NCI-H2171 (cell line): ENCODE measurements at places on chromosomes 1 and 21.

DNA sequence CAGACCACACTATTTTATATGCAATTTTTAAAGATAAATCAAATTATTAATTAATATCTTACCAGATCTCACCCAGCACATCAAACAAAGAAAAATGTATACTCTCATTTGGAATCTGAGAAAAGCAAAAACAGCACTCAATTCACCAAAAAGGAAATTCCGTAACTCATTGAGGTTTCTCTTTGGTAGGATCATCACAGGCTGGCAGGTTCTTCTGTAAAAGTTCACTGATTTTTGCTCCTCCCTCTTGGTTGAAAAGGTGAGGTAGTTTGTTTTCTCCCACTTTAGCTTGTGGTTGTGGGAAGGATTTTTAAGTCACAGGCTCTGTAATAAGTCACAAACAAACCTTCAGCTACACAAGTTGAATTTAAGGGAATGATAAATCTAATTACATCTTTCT lies at the start of gene LIPI:
LIPI (minus strand) TSS at position 218 of the 400 bp plus-strand sequence; CDS start at position 108, 110 bp downstream.
- no peak for DNase-seq

GRCh38 chr1:16119504-16119903 lies 36.4 kb downstream of the EPHA2 start:
- no peak for DNase-seq

DNA sequence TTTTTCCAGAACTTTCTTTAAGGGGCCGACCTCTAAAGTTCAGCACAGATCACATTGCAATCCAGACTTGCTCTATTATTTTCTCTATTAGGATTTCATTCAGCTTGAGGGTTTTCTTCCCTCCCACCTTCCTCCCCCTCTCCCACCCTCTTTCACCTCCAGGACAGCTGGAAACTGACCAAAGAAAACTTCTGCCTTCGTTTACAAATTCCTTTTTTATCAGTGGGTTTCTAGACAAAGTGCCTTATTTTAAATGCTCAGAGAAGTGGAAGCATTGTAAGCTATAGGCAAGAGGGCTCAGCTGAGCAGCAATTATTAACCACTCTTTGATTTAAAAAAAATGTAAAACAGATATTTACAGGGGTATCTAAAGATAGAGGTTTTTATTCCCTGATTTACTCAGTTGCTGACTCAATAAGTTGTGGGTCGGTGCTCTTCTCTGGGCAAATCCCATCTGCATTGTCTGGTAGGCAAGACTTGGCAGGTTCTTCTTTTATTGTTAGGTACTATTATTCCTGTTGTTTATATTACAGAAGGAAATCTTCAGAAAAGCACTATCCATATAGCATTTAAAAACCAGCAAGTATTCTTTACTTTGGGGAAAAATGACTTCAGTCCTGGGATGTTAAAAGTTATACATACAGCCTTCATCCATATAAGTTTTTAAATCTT lies 277.0 kb upstream of the C1orf105 start:
- no peak for DNase-seq

- no peak for DNase-seq
Observed at GRCh38 chr1:233361876-233362275, 34.4 kb downstream of the MAP3K21 start.

DNA sequence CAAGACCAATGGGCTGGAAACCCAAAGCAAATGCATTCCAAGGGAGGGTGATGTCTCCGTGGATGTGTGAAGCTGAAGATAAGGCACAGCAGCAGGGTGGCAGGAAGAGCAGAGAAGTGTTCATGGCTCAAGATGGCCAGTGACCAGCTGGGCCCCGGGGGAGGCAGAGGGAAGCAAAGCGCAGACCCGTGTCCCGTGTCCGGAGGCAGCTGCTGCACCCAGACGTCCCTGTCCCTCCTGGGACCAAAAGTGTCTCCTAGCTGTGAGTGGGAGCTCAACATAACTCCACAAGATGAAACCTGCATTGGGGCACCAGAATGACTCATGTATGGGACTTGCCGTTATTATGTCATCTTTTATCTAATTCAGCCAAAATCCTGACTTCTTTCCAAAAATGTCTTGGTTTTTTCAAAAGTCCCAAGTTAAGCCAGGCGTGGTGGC lies 118.2 kb downstream of the RIPK4 start:
- DNase-seq, result no peak

GRCh38 chr1:25738499-25738898 lies 61.5 kb upstream of the SELENON start:
- no peak for DNase-seq

- DNase-seq, result no peak
Observed at GRCh38 chr1:8197493-8198282, 120.2 kb upstream of the SLC45A1 start.

DNA sequence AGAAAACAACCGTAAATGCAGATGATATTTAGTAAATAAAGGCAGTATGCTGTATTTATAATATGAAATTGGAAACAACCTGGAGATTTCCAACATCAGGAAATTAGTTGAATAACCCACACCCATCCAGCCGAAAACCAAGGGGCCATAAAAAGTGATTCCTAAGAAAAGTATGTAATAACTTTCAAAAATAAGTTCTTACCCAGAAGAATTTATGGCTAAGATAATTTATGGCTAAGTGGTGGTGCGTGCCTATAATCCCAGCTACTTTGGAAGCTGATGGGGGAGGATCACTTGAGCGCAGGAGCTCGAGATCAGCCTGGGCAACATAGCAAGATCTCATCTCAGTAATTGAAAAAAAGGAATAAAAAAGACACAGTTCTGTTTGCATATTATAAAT lies 43.2 kb downstream of the TMCO4 start:
- DNase-seq, result no peak

DNA sequence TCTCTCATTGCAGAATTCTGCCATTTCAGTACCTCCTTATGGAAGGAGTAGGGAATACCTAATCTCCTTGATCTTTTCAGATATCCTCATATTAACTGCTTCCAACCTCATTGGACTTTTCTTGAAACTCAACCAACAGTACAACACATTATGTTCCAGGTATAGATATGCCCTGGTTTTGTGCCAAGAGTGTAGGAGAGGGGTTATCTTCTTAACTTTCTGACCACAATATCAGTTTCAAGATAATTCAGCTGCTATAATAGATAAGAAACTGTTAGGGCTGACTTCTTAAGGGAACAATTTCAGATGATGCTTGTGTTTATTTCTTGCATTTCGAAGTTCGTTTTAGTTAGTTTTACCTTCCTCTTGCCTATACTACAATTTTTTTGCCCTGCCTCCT lies 2.1 kb upstream of the LPGAT1 start:
- DNase-seq, result no peak

DNA sequence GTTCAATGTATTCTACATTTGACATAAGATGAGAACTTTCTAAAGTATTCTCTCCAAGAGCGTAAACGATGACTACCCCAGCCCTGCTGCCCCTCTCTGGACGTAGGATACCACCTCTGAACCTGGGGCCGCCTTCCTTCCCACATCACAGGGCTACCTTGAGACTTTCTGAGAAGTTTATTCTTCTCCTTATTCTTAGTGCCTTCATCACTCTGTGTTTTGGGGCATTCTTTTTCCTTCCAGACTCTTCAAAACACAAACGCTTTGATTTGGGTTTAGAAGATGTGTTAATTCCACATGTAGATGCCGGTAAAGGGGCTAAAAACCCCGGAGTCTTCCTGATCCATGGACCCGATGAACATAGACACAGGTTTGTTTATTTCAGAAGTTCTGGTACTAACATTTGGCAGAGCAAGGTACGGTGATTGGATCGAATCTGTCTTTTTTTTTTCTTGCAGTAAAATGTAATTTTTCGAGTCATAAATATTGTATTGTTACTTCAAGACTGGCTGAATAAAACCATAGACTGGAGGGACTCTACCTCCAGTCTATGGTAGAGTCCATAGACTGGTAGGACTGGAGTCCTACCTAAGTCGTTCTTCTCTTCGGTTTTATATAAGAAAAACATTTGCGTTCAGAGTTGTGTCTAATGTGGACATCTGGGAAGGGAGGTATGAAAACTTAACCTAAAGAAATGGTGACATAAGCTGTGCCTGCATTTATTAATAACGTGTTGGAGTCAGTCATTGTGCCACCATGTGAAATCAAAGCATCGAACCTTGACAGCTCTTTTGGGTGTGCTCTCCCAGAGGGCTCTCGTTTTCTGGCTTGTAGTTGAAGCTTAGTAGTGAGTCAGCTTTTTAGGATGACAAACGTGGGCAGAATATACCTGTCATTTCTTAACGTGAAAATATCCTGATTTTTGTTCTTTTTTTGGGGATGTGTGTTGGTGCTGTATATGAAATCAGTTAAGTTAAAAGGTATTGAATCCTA lies 1.2 kb downstream of the MAN1A2 start:
- DNase-seq, result no peak

GRCh38 chr21:45882645-45883044 lies 98.9 kb upstream of the COL6A1 start:
- DNase-seq, result no peak

DNA sequence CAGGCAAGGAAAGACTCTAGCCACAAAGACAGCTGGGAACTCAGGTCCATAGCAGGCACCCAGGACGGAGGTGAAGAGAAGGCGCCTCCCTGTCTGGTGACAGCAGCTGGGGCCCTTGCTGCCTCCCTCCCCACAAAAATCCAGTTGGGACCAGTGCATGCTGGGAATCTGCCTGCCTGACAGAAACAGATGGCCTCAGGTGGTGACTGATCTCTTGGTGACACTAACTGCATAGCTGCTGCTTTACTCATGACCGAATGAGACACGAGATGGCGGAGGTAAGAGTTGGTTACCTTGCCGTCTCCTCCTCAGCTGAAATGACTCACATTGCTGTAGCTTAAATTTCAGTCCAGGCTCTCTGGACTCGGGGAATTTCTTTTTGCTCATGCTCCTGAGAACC lies 130.3 kb downstream of the FGGY start:
- peak; percentile 94 for DNase-seq

- DNase-seq, result peak; percentile 81
Observed at GRCh38 chr1:109667452-109668122, at the start of gene GSTM2. GSTM2 (plus strand) TSS chr1:109668057; CDS start chr1:109668116, 59 bp downstream.

DNA sequence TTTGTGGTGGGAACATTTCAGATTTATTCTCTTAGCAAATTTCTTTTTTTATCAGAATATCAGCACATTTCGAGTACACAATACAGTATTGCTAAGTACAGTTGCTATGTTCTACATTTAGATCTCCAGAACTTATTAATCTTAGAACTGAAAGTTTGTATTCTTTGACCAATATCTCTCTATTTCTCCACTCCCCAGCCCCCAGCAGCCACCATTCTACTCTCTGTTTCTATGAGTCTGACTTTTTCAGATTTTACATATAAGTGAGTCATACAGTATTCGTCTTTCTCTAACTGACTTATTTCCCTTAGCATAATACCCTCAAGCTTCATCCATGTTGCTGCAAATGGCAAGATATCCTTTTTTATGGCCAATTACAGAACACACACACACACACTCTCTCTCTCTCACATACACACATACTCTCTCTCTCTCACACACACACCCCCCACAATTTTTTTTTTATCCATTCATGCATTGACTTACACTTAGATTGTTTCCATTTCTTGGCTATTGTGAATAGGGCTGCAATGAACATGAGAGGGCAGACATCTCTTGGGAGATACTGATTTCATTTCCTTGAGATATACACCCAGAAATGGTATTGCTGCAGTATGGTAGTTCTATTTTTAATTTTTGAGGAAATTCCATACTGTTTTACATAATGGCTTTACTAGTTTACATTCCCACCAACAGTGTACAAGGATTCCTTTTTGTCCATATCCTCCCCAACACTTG lies 15.7 kb downstream of the RPTN start:
- no peak for DNase-seq

DNA sequence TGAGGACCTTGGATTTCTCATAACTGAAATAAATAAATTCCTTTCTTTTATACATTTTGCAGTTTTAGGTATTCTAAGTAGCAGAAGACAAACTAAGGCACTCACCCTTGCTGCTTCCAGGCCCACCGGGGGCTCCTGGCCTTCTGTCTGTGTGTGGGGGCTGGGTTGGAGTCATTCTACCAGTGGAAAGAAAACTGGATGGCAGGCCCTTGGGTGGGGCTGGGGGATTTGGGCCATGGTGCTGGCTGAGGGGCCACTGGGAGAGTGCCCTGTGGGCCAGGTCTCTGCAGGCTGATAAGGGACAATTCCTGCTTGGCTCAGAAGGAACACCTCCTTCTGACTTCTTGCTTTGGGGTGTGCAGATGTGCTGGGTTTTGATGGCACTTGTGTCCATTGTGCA lies 54.0 kb upstream of the CSF3R start:
- no peak for DNase-seq

DNA sequence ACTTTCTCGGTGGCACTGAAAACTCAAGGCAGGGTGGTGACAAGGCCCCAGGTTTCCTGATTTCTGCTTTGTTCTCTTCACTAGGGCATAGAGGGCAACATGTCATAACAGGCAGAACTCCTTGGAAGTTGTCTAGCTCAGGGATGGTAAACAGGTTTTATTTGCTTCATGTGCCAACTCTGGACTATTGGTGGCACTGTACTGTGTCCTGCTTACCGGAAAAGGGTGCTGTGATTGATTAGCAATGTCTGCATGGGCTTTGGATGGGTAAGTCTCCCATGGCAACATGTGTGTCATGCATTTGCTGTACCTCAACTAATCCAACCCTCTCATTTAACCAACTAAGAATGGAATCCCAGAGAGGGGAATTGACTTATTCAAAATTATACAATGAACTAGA lies 70.7 kb upstream of the USP24 start:
- no peak for DNase-seq

GRCh38 chr1:61779231-61779630 lies 37.0 kb downstream of the PATJ start:
- no peak for DNase-seq

GRCh38 chr1:200154069-200154767 lies 126.7 kb downstream of the NR5A2 start:
- DNase-seq, result no peak

GRCh38 chr1:20110679-20111078 lies 8.7 kb downstream of the PLA2G2D start:
- no peak for DNase-seq

DNA sequence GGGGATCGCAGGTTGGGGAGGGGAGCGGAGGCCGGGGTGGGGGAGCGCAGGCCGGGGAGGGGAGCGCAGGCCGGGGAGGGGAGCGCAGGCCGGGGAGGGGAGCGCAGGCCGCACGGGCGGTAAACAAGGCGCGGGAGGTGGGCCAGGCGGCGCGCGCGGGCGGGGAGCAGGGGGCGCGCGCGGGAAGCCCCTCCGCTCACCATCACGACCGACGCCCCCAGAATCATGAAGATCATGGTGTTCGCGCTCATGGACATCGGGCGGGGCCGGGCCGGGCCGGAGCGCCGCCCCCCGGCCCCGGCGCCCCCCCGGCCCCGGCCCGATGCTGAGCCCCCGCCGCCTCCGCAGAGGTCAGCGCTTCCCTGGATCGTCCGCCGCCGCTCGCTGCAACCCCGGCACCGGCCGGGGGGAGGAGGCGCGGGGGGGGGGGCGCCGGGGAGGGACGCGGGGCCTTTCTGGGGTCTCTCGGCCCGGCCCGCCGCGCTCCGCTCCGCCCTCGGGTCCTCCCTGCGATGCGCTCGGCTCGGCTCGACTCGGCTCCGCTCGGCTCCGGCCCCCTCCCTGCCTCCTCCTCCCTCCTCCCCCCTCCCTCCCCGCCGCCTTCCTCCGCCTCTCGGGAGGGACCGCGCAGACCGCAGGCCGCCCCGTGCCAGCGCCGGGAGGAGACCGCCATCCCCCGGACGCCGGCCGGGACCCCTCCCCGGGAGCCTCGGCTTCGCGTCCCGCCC lies at the start of gene TMEM240:
TMEM240 (minus strand) TSS at position 535 of the 728 bp plus-strand sequence; CDS start at position 257, 278 bp downstream.
- DNase-seq, result peak; percentile 66
